ENCODE measurements at places on chromosomes 6 and 20.

GRCh38 chr20:60086821-60087562, 128.8 kb downstream of the CDH26 start:
- DNase-seq = no peak

DNA sequence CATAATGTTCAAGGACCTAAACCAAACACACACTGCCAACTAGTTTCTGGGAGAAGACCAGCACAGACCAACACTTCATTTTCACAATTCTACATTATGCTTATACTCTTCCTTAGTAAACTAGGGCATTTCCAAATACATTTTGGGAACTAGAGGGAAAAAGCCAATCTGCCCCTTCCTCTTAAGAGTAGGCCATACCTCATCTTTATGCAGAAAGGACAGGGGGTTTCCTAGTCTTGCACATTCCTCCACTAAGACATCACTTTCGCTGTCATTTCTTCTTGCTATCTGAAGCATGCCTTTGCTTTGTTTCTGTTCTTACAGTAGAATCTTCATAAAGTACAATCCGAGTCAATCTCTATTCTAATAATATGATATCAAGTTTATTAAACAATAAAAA, 105.7 kb downstream of the SMLR1 start:
- DNase-seq = no peak

DNA sequence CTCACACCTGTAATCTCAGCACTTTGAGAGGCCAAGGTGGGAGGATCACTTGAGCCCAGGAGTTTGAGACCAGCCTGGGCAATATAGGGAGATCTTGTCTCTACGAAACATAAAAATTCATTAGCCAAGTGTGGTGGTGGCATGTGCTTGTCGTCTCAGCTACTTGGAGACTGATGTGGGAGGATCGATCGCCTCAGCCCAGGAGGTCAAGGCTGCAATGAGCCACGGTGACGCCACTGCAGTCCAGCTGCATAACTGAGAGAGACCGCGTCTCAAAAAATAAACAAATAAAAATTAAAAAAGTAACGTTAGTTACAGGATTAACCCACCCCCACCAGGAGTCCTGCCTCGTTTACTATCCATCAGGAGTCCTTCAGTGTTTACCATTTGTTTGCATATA, 345.1 kb downstream of the BTBD3 start:
- DNase-seq = no peak

DNA sequence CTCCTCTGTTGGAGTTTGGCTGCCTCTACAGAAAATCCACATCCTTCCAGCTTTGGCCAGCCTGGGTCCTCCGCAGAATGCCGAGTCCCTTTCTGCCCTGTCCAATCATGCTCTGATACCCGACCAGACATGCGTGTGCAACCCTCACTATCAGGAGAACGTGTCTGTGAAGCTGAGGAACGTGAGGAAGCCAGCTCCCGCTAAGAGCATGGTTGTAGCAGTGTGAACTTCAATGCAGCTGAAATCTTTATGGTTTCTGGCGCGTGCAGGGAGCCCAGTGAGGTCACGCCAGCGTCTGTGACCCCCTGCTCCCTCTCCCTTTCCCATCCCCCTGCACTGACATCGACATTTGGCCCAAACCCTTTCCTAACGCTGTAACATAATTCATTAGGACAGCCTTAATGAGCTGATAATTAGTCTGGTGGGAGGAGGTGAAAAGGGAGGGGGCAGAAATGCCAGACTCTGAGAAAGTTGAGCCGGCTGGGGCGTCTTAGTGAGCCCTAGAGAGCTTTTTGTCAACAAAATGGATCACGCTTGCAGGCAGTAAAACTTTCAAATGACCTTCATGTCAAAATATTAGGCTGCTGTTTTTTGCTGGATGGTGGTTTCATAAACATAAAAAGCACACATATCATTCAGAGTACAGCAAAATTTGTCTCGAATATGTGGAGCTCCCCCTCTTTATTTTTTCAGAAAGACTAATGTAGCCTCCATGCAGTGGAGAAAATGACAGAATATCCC, 423.3 kb downstream of the QKI start:
- no peak for DNase-seq

DNA sequence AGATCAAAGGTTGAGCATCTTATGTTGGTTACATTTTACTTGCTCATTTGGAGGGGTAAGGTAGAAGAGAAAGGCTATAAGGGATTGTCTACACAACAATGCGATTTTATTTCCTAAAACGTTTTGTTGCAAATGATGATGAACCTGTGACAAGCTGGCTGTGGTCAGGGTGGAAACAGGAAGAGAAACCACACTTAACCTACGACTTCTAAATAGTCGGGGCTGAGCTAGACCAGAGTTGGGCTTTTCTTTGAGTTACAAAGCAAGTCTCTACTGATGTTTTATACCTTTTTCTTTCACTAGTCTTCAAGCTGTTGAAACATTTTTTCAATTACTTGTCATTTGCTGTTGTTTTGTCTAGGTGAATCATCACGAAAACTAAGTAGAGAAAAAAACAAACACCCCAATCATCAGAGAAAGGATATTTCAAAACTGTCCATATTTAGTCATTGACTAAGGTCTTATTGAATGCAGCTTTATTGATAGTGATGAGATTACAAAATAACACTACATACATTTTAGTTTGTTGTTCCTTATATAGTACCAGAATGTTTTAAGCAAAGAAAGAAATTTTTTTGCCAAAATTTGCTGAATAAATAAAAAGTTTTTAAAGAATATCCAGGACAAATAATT, 18.0 kb downstream of the KLHL31 start:
- peak; percentile 13 for DNase-seq

DNA sequence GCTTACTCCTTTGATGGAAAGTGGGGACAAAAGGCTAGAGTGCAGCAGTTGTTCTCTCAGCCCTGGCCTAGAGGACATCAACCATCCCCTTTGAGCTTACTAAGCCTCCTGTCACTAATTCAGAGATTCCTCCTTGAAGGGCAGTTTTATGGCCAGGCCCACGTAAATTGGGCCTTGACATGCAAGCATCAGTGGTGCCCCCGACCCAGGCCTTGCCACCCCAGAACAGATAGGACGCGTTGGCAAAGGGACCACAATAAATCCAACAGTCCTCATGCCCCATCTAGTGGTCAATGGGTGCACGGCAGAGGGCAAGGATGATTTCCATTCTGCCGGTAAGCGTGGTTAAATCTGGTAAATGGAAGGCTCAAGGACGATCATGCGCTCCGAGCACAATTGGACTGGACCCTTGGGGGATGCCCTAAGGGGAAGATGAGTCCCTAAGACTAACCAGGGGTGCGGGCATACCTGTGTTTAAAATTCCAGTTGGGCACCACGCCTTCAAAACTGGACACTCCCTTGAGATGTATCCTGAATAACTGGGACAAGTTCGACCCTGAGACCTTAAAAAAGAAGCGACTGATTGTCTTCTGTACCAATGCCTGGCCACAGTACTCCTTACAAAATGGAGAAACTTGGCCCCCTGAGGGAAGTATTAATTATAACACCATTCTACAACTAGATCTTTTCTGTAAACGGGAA, 32.6 kb downstream of the CEP85L start:
- peak; percentile 55 for DNase-seq

GRCh38 chr6:10410207-10411050, 4.4 kb downstream of the TFAP2A start:
- no peak for DNase-seq

DNA sequence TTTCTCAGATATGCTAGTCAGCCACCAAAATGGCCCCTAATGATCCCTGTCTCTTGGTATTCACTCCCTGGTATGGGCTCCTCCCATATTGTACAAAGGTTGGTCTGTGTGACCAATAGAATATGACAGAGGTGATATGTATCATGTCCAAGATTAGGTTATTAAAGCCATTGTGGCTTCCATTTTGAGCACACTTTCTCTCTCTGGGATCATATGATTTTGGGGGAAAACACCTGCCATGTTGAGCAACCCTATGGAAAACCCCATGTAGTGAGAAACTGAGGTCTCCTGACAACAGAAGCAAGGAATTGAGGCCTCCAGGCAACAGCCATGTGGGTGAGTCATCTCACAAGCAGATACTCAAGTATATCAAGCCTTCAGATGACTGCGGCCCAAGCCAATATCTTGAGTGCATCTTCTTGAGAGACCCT, 7.1 kb upstream of the ZNF318 start:
- DNase-seq = no peak

DNA sequence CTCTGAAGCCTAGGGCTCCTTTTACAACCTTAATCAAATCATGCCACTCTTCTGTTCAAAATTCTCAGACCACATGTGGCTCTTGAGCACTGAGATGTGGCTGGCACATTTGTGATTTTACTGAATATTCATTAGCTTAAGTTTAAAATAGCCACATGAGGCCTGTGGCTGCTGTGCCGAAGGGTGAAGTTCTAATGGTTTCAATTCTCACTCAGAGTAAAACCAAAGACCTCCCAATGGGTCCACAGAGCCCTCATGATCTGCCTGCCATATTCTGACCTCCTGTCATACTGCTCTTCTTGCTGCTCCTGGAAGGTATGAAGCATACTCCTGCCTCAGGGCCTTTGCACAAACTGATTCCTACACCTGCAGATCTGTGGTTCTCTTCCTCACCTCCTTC, 7.8 kb upstream of the CST3 start:
- no peak for DNase-seq

- no peak for DNase-seq
Measured at GRCh38 chr20:50320901-50321796, 130.5 kb downstream of the CEBPB start.

- DNase-seq = no peak
Measured at GRCh38 chr6:75301537-75301936, 16.9 kb upstream of the TMEM30A start.
